ENCODE measurements at places on chromosomes 3 and 15. TPM values are rescaled to one million over a fixed set of nuclear protein-coding genes. Genes with fewer than 3 reads are reported as not detected.

The RARRES1 gene
- 0.71 TPM for total RNA-seq

The FILIP1L gene
- total RNA-seq, result 0.09 TPM

DNA sequence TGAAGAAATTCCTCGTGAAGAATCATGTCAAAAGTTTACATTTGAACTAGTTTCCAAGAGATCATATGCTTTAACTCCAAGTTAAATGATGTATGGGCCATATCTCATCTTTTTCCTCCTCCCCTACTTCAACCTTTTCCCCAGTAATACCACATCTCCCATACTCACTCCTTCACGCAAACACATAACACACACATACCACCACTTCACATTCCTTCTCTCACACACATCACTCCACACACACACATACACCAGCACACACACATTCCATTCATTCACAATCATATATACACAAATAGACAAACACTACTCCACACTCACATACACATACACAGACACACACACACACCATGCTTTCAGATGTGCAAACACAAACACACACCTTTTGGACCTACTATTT, 769.0 kb upstream of the NR2F2 start:
- no peaks in the 10 kb centered on the region for H3K27me3 ChIP-seq
- H3K4me3 ChIP-seq, result no peak overlapping the region
- no peak overlapping the region for H3K27ac ChIP-seq

The XCR1 gene
- total RNA-seq, result not detected

DNA sequence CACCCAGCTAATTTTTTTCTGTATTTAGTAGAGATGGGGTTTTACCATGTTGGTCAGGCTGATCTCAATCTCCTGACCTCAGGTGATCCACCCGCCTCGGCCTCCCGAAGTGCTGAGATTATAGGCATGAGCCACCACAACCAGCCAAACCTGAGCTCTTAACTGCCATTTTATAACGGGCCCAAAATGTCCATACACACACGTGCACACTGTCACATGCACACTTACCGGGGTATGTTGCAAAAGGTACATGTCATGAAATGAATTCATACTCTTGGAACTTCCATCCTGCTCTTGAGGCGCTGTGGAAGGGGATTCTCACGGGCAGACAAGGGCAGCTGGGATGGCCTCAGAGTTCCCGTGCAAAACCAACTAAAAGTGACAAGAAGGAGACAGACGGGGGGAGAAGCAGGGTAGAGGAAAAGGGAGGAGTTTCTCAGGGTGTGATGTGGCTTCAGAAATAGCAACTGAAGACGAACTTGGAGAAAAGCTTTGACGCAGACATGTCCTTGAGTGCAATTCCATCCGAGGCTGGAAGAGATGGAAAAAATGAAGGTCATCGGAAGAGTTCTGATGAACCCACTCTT, 110.9 kb downstream of the BDH1 start:
- H3K4me3 ChIP-seq, result no peak overlapping the region
- H3K36me3 ChIP-seq, result no peaks in the 10 kb centered on the region
- H3K27ac ChIP-seq, result no peak overlapping the region
- H3K4me1 ChIP-seq, result 0 out of 2 replicates have a peak, but pooled peaks cover 2% of the 10 kb centered on the region
- H3K27me3 ChIP-seq, result no peaks in the 10 kb centered on the region

The PRSS50 gene
- 0.47 TPM for total RNA-seq

The BSN gene
- total RNA-seq, result 3.0 TPM

- no peaks in the 10 kb centered on the region for H3K27me3 ChIP-seq
- H3K4me1 ChIP-seq, result no peaks in the 10 kb centered on the region
- no peaks in the 10 kb centered on the region for H3K36me3 ChIP-seq
- no peak overlapping the region for H3K4me3 ChIP-seq
- H3K27ac ChIP-seq, result no peak overlapping the region
These were observed 81.9 kb downstream of the MECOM start for GRCh38 chr3:169581633-169582032.

The LRTM1 gene
- not detected for total RNA-seq

The EFHB gene
- 1.3 TPM for total RNA-seq

GRCh38 chr3:28940994-28941393, 339.9 kb upstream of the RBMS3 start:
- no peak overlapping the region for H3K27ac ChIP-seq
- no peaks in the 10 kb centered on the region for H3K36me3 ChIP-seq
- no peaks in the 10 kb centered on the region for H3K27me3 ChIP-seq
- no peaks in the 10 kb centered on the region for H3K4me1 ChIP-seq
- no peak for DNase-seq

GRCh38 chr3:69410301-69410700, 24.4 kb upstream of the FRMD4B start:
- H3K36me3 ChIP-seq, result no peaks in the 10 kb centered on the region
- no peak overlapping the region for H3K27ac ChIP-seq
- H3K4me3 ChIP-seq, result no peak overlapping the region
- DNase-seq, result peak; percentile 76
- no peaks in the 10 kb centered on the region for H3K27me3 ChIP-seq

DNA sequence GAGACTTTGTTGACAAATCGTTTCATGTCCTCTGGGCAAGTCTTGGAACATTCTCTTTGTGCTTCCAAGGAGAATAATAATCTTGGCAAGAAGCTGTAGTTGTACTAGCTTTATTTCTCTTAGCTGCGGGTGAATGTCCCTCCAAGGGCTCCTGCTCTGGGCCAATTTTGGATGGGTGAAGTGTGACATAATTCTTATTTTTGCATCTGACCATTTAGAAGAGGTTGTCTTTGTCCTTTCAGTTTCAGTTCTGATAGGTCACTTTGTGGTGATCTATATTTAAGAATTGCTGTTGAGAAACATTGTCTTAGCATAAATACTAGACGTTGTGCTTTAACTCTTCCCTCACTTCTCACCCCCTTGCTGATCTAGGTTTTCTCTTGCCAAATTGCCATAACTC, 164.8 kb upstream of the RORA start:
- no peaks in the 10 kb centered on the region for H3K27me3 ChIP-seq
- no peak overlapping the region for H3K4me3 ChIP-seq
- no peaks in the 10 kb centered on the region for H3K4me1 ChIP-seq
- no peak for DNase-seq
- no peak overlapping the region for H3K27ac ChIP-seq

DNA sequence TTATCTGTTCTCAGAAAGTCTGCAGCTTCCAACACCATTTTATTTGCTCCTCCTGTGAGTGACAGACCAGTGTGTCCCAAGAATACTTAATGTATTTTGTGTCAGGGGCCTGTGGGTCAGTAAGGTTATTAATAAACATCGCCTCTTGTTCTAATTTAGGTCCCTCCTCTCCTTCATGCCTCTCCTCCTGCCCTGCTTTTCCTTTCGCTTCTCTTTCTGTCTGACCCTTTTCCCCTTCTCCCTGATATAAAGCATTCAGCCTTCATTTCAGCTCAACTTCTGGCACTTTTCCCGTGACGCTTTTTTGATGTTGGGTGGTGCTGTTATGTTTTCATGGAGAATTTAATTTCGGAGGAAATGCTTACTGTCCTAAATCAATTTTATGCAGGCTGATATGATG, 29.7 kb upstream of the NR2F2 start:
- H3K4me1 ChIP-seq, result no peaks in the 10 kb centered on the region
- H3K36me3 ChIP-seq, result no peaks in the 10 kb centered on the region
- no peak overlapping the region for H3K4me3 ChIP-seq
- no peaks in the 10 kb centered on the region for H3K27me3 ChIP-seq
- no peak overlapping the region for H3K27ac ChIP-seq
- no peak for DNase-seq

DNA sequence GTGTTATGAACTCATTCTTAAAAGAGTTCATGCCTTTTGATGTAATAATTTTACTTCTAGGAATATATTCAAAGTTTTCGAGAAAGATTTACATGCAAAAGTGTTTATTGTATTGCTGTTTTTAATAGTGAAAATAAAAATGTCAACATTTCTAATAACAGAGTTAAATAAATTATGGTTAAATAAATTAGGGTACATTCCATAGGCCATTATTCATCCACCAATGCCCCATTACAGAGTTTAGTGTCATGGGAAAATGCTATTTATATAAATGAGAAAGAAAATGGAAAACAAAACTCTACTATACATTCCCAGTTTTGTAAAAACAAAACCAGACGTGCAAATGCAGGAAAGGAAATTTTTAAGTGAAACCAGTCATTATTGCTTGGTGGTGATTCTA, 538.1 kb upstream of the TBL1XR1 start:
- no peak for DNase-seq
- H3K27ac ChIP-seq, result no peak overlapping the region
- H3K4me3 ChIP-seq, result no peak overlapping the region
- no peaks in the 10 kb centered on the region for H3K36me3 ChIP-seq
- H3K4me1 ChIP-seq, result peaks cover 6% of the 10 kb centered on the region

The GRK7 gene
- total RNA-seq, result not detected

DNA sequence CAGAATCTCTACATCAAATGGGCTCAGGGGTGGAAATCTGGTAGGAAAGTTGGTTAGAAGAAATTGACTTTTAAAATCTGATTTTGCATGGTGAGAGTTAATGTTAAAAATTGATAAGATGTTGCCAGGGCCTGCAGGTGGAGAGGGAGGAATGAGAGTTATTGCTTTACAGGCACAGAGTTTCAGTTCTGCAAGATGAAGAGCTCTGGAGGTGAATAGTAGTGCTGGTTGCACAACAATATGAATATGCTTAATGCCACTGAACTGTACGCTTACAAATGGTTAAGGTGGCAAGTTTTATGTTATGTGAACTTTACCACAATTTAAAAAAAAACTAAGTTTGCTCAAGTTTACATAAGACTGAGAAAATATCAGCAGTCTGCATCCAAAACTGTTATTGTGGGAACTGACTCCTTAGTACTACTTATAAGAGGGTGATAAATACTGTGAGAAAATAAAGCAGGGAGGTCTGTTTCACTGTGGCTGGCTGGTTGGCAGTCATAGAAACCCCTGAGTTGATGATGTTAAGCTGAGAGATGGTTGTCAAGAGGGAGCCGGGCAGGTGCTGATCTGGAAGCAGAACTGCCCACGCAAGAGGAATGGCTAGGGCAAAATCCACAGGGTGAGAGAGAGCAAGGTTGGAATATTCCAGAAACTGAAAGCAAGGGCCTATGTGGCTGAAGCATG, 144.9 kb downstream of the EDEM1 start:
- H3K4me1 ChIP-seq, result no peaks in the 10 kb centered on the region
- H3K4me3 ChIP-seq, result no peak overlapping the region
- no peak overlapping the region for H3K27ac ChIP-seq
- H3K27me3 ChIP-seq, result no peaks in the 10 kb centered on the region
- no peaks in the 10 kb centered on the region for H3K36me3 ChIP-seq

The SNTN gene
- total RNA-seq, result not detected

DNA sequence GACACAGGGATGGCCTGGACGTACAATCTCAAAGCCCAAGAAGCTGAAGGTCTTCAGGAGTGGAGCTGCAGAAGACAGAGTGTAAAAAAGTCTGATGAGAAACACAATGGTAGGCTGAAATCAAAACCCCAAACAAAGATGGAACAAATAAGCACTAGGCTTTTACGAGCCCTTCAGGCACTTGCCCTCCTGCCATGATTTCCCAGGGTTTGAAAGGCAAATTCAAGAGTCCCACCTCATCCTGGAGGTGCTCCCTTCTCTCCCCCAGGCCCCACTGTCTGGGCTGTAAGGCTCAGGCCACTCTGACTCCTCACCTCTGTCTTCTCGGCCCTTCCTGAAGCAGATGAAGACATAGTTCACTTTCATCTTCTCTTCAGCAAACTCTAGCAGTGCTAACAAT, 86.6 kb downstream of the RBPMS2 start:
- H3K27ac ChIP-seq, result no peak overlapping the region
- H3K36me3 ChIP-seq, result peaks cover 62% of the 10 kb centered on the region
- DNase-seq, result no peak
- H3K27me3 ChIP-seq, result no peaks in the 10 kb centered on the region
- H3K4me3 ChIP-seq, result no peak overlapping the region

DNA sequence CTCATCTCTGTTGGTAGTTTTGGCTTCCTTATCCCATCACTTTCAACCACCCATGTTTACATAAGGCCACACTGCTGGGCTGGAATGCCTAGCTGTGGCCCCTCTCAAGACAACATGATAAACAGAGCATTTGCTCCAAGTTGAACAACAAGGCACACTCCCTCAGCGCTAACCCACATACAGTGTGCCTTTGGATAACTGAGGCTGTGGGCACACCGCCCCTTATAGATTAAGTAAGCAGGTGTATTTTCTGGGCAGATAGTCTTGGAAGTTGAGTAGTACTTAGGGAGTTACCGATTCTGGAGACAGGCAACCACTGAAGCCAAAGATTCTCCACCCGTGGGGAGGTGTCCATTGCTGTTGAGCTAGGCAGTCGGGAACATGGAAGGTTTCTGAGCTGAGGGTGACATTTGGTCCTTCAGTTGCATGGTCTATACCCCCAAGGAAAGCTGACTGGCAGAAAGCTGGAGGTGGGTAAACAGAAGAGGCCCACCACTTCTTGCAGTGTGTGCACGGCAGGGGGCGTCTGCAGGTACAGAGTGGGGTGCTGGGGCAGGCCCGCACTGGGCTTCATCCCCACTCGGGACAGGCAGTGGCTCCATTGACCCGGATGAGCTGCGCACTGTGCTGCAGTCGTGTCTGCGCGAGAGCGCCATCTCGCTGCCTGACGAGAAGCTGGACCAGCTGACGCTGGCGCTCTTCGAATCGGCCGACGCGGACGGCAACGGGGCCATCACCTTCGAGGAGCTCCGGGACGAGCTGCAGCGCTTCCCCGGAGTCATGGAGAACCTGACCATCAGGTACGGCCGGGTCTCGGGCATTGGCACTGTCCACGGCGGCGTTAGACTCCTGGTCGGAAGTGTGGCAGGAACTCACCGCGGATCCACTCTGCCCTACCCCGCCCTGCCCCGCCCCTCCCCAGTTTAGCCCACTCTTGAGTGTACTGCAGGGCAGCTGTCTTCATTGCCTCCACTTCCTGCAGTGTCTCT, 16.8 kb downstream of the NOX5 start:
- H3K36me3 ChIP-seq, result no peaks in the 10 kb centered on the region
- H3K27ac ChIP-seq, result no peak overlapping the region
- H3K4me3 ChIP-seq, result no peak overlapping the region
- no peaks in the 10 kb centered on the region for H3K27me3 ChIP-seq

GRCh38 chr3:131972550-131972949, 62.3 kb downstream of the CPNE4 start:
- DNase-seq, result no peak
- H3K36me3 ChIP-seq, result no peaks in the 10 kb centered on the region

GRCh38 chr3:141383555-141384129, 15.3 kb downstream of the ZBTB38 start:
- H3K27me3 ChIP-seq, result no peaks in the 10 kb centered on the region
- no peak for DNase-seq
- no peaks in the 10 kb centered on the region for H3K4me1 ChIP-seq
- no peaks in the 10 kb centered on the region for H3K36me3 ChIP-seq
- no peak overlapping the region for H3K27ac ChIP-seq

- no peaks in the 10 kb centered on the region for H3K4me1 ChIP-seq
- no peak for DNase-seq
- no peak overlapping the region for H3K4me3 ChIP-seq
- no peaks in the 10 kb centered on the region for H3K36me3 ChIP-seq
These were observed 976.0 kb downstream of the GBE1 start for GRCh38 chr3:80785475-80785874.

All from H1 (cell line).